ENCODE measurements at places on chromosomes 6 and 20.
A peak's percentile ranks its signal among the peaks of the same experiment; 100 is the strongest.

DNA sequence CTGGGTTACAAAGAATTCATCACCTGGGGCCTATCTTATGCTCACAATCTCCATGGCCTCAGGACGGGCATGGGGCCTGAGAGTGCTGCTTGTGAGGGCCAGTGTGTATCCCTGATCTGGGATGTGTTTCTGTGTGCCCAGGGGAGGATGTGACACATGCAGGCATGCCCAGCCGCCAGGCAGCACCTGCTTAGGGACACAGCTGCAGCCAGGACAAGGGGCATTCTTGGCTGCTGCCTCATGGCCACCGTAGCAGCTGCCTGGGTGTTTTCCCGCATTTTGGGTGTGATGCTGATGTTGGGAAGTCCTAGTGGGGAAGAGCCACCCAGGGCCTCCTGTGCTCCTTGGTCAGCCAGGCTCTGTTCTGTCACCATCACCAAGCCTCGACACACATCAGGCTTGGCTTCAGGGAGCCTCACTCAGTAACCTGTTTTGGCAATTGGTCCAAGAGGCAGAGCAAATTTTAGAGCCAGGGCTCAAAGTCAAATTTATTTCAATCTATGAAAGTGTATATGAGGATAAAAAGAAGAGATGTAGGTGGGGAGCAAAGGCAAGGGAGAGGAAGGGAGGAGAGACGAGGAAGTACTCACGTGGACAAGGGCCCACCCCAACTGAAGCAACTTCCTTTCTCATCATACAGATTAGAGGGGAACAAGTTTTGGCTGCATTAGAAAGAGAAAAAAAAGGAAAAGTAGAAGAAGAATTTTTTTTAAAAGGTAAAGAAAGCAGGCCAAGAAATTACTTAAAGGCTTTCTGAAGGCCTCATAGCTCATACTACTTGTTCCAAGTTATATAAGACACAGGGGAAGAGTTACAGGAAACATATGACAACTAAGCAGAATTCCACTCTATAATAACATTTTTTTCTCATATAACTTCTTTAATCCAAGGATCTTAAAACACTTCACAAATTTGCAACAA is 269.9 kb upstream of the SUPT3H start:
- ATAC-seq, result no peak

DNA sequence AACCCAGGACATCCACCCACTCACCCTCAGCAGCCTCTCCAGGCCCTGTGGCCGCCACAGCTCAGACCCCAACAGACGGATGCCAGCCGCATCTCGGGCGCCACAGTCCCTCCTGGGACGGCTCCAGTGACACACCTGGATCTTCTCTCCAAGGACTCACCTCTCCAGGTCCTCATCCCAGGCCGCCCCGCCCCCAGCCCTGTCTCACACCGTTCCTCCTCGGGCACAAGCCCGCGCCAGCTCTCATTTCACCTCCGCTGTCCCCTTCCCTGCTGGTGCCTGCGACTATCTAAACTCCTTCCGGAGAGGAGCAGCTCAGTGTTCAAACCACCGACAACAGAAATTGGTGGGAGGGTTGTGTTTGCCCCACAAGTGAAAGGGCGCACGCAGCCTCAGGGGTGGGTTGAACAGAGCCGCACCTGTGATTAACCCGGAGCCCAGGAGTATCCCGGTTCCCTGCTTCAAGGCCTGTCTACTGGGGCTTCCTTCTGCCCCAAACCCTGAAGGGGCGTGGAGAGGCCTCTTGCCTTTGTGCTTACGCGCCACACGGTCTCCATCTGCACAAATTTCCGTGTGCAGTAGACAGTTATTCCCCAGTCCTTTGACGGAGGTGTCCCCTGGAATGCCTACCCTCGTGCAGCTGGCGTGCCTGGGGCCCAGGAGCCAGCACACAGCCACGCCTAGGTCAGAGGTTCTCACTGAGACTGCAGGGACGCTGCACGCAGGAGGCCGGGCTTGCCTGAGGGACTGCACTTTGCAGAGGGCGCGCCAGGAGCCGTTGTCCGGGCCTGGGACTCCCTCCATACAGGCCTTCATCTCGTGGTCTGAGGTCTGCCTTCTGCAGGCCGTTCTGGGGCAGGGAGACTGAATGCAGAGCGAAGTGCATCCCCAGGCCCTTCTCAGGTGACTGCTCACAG is 232.7 kb downstream of the DLL1 start:
- ATAC-seq, result no peak

GRCh38 chr6:43772681-43773049 is 2.7 kb downstream of the VEGFA start:
- ATAC-seq, result no peak

DNA sequence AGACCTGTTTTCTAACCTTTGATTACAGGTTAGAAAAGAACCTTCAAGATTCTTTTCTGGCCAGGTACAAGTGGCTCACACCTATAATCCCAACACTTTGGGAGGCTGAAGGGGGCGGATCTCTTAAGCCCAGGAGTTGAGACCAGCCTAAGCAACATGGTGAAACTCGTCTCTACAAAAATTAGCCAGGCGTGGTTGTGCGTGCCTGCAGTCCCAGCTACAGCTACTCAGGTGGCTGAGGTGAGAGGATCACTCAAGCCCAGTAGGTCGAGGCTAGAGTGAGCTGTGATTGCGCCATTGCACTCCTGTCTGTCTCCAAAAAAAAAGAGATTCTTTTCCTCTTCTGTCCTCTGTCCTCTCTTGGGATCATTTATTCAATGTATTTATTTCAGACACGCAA is 14.5 kb downstream of the PPIL1 start:
- ATAC-seq, result no peak

DNA sequence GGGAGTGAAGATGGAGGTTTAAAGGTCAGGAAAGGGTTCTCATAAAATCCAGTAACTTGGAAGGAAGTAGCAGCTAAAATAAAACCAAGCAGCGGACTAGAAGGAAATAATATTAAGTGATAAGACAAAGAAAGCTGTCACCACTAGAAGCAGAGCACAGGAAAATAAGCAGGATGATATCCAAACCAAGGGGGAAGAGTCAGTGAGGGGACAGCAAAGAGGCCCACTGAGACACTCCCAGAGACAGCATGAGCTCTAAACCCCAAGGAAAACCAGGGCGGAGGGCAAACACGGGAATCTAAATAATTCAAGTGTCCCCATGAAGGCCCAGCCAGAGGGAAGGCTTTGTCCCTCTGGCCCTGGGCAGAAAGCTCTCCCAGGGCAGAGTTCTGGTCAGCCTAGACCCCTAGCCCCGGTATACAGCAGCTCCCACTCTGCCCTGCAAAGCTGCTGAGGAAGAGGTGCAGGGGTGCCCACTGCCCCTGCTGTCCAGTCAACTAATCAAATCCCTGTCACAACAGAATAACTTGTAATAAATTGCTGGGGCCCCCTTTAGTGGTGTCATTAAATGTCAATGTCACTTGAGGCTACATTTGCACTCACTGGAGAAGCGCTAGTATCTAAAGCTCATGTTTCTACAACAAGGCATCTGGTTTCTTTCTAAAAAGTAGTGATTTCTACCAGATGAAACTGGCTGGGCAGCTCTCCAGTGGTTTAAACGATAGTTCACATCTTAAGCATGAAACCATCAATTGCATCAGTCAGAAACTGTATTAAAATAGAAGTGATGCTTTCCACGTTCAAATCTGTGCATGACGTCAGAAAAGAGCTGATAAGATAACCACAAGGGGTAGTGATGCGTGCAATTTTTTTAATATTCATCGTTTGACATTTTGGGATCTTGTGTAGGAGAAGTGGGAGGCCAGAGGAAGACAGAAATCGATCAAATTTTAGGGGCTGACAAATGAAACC is 13.6 kb downstream of the PDE10A start:
- no peak for ATAC-seq

GRCh38 chr6:159101656-159102055 is 56.9 kb upstream of the TAGAP start:
- ATAC-seq, result no peak

DNA sequence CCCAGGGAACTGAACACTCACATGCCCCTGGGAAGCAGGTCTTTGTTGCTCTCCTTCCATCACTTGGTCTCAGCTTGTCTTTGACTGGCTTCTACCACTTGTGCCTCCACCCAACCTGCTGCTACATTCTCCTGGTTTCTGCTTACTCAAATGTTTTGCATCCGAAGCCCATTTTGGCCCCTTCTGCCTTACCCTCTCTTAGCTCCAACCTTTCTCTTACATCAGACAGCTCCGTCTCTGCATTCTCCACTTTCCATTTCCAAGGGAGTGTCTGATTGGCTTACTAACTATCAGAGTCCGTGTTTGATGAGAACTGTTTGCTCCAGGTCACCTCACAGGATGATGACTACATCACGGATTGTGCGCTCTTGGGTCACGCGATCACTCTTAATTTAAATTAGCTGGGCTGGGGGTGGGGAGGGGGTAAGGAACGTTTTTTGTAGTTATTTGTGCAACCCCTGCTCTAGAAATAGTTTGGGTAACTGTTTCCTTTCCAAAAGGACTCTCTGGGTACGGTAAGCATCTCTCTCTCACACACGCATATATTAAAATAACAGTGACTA is 844 bp upstream of the ABRACL start:
- peak; percentile 70 for ATAC-seq

DNA sequence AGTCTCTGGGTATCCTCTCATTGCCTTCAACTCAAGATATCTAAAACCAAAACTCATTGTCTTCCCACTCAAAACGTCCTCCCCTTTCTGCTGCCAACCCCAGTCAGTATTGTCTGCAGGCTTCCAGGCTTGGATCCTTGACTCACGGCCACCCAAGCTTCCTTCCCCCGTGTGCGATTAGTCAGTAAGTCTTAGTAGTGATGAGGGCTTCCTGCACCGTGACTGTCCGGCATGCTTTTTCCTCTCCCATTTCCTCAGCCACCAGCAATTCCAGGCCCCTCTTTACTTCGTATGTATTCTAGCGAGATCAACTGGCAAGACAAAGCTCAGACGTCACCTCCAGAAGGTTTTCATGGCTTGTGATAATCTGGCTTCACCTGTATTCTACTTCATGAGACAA is 88.6 kb upstream of the DUSP22 start:
- no peak for ATAC-seq

- no peak for ATAC-seq
These were observed 246.8 kb upstream of the STXBP5 start for GRCh38 chr6:146957181-146958093.

DNA sequence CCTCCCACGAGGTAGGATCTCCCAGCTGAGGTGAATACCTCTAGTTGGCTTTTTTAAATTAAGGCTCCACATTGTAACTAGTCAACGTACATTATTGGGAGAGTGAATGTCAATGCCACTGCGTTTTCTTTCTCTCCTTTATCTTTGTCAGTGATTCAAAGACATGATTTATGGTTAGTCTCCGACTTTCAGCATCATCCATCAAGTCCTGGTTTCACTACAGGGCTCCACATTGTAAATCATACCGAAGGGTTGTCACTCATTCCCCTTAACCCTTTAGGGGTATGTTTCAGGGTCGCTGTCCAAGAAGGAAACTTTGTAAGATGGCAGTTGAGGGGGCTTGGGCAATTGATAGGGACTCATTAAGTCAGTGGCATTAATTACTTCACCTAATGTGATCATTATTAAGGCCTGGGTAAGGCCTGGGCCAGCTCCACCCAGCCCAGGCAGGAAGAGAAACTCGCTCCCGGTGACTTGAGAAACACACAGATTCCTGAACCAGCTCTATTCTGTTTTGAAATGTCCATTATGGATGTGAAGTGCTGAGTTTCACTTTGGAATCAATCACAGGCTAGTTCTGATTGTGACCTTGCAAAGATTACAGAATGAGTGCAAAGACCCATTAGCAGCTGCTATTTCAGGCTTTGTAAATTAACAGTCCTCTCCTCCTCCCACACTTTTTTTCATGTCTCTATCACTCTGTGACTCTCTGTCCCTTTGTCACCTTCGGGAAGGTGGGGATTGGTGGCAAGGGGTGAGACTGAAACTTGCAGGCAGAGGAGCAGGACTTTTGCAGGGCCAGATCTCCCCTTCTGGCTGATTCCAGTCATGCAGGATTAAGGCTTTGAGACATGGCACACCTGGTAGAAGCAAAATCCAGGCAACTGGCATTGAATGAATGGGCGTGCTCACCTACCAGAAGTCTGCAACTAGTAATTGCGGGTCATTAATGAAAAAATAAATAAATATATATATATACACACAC is 222.4 kb downstream of the TSHZ2 start:
- no peak for ATAC-seq

- no peak for ATAC-seq
These were observed 920.1 kb upstream of the FLRT3 start for GRCh38 chr20:15257569-15257870.

GRCh38 chr6:100088009-100088408 is 94.0 kb upstream of the MCHR2 start:
- ATAC-seq, result no peak

DNA sequence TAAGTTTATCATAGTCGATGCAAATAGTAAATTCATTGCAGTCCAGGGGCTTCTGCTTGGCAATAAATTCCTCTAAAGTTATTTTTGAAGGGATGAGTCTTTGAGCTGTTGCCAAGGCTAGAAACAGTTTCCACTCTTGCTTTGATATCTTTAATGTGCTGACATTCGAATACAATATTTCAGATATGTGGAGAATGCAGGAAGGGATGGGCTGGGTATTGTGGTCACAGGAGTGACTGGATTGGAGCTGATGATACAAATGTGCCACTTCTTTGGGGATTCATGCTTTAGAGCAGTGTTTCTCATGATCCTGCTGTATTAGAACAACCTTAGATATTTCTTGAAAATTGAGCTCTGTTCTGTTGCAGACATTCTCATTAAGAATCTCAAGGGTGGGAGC is 139.0 kb downstream of the PRDM13 start:
- ATAC-seq, result no peak

DNA sequence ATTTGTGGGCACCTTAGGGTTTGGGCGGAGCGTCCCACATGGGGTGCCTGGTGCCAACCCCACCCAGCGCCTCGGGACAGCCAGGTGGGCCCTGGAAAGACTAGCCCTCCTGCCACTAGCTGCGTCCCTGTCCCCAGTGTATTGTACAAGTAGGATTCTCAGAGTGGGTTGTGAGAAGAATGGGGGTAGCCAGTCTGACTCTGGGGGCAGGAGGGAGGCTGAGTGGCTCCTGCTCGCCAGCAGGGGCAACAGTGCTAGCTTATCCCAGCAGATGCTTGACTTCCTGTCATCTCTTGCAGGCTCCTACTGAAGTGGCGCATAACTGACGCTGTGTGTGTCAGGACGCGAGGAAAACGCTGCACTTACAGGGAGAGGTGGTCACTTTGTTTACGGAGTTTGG is 9.3 kb downstream of the PSMA7 start:
- no peak for ATAC-seq
